LoVo (cell line): ENCODE measurements at places on chromosomes 16 and 17.

DNA sequence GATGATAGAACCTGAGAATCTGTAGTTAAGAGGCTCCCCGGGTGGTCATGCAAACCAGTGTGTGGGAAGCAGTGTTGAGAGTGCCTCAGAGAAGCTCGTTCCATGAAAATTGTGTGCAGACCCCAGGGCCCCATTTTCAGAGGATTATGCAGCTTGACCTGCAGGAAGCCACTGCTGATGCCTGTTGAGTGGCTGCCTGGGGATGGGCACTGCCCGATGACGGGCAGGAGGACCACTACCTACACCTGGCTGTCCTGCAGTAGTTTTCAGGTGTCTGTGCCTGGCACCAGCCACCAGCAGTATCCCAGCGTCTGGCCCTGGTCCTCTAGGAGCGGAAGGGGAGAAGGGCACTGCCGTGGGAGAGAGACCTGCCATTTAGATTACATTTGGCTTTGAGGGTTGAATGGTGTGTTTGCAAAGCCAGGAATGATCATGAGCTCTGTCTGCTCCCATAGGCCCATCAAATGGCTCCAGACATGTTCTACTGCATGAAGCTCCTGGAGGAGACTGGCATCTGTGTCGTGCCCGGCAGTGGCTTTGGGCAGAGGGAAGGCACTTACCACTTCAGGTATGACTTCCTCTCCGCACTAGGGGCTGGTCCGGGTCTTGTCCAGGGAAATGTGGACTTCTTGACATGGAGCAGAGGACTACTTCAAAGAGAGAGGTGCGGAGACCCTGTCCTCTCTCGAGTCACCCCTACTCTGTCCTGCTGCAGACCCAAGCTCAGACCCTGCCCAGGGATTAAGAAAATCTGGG is 42.5 kb downstream of the GPT2 start:
- no peak for DNase-seq

DNA sequence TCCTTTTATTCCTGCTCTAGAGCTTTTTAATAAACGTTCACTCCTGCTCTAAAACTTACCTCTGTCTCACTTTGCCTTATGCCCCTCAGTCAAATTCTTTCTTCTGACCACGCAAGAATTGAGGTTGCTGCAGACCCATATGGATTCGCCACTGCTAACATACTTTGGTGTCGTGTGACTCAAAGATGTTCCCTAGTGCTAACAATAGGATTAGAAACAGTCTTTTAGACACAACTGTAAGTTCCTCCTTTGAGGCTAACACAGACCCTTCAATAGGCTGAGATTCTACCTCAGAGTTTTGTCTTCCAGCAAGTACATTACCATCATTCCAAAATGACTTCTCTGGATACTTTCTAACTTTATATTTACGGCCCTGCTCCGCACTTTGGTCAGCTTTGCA is 149.5 kb upstream of the COX10 start:
- no peak for DNase-seq

GRCh38 chr17:65553009-65553645 is 8.3 kb downstream of the AXIN2 start:
- no peak for DNase-seq

GRCh38 chr16:702341-702740 is 3.3 kb downstream of the FBXL16 start:
- DNase-seq = no peak

DNA sequence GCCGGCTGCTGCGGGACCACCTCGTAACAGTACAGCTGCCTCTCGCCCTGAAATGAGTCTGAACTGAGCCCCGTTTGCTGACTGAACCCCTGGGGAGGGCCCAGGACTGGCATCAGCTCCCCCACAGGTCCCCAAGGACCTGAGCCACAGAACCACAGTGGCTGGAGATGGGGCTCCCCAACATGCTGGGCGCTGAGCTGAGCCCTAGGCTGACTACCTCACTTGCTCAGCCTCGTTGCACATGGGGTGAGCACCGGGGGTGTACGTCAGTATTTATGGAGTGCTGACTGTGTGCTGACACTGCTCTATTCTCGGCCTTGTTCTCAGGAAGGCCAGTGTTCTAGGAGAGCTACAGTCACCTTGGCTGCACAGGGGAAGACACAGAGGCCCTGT is 6.6 kb upstream of the VASN start:
- no peak for DNase-seq

DNA sequence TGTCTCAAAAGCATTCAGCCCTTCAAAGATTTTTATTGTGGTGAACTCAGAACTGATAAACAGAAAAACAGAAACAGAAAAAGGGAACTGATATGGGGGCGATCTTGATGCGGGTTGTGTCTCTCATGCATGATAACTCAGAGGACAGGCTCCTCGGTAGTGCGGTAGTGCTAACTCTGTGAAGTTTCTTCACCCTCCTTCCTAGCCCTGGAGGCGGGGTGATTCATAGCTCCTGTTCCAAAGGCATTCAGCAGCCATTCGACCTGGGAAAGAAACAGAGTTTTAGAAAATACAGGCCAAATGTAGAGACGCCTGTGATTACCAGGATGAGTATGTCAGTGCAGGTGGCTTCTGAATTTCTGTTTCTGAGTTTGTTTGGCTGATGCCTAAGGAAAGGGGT is 5.5 kb upstream of the MAF start:
- no peak for DNase-seq

- no peak for DNase-seq
Measured at GRCh38 chr17:58630883-58631522, 60.8 kb downstream of the TEX14 start.

- DNase-seq = no peak
Measured at GRCh38 chr17:73650140-73650539, 5.9 kb upstream of the SDK2 start.

DNA sequence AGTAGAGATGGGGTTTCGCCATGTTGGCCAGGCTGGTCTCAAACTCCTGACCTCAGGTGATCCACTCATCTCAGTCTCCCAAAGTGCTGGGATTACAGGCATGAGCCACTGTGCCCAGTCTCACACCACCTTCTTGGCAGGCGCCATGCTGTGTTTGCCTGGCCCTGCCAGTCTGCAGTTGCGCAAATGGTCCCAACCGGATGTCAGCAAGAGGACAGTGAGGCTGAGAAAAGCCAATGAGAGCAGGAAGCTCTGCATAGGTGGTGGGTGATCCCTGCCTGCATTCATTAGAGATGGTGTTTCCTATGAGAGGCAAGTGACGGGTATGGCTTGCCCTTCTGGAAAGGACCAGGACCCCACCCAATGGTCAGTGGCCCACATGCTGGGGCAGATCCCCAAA is 59.3 kb downstream of the PECAM1 start:
- DNase-seq = no peak

- no peak for DNase-seq
Measured at GRCh38 chr16:89491238-89491869, 993 bp upstream of the ANKRD11 start.
